Activated CD4-positive, CD25-positive, alpha-beta regulatory T cell (primary cell): ENCODE measurements at places on chromosomes 3 and 15.
A peak's percentile ranks its signal among the peaks of the same experiment; 100 is the strongest.

DNA sequence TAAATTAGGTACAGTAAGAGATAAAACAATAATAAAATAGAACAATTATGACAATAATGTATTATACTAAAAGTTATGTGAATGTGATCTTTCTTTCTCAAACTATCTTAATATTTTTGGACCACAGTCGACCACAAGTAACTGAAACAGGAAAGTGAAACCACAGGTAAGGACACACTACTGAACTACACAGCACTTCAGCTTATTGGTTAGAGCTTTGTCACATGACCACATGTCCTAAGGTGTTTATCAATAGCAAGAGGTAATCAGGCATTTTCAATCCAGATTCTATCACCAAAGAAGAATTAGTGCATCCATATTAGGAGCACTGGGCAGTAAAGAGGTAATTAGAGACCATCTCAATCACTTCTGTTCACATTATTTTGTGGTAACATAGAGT lies 392.8 kb downstream of the RSL24D1 start:
- no peak for DNase-seq

- DNase-seq = no peak
Observed at GRCh38 chr3:150656316-150656715, 47.4 kb downstream of the ERICH6 start.

DNA sequence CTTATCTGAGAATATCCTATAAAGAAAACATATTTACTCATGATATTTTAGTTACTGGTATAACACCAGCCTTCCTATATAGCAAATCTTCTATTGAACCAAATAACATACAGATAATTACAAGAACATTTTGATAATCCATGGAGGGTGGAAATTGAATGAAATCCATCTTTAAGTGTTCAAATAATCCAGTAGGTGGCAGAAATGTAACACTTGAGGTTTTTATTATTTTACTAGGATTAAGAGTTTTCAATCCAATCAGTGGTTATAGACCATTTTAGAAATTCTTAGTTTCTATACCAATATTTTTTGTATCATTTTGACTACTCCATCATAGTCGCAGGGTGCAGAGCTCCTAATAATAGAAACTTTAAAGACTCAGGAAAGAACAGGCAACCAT lies 101.9 kb upstream of the KCNH8 start:
- no peak for DNase-seq

GRCh38 chr3:23127196-23127595 lies 75.9 kb upstream of the UBE2E2 start:
- no peak for DNase-seq

DNA sequence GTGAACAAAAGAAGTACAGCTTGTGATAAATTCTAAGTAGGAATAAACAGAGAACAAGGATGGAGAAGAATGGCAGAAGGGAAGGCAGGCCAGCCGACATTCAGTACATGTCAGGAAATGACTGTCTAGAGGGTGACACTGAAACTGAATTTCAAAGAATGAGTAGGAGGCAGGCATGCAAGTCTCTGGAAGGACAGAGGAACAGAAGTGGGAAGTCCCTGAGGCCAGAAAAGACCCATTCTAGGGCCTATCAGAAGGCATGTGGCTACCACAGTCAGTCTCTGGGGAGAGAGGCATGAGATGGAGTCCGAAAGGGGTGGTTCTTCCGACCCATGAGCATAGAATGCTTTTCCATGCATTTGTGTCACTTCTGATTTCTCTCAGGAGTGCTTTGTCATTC lies 243.5 kb upstream of the UBE2E2 start:
- DNase-seq = no peak

DNA sequence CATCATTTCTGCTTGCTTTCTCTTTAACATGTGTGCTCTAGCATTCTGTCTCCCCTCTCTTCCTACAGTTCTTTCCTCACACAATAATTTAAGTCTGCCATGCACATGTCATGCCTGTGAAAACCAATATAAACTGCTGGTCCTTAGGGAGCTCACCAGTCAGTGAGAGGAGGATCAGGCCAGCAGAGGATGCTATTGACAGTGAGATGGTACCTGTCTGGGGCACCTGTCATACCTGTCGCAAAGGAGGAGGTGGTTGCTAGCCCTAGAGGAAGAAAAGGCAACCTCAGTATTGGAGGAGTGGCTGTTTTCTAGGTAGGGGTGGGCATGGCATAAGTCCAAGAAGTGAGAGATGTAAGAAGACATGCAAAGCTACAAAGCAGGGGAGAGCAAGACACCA lies 194.6 kb downstream of the GABRG3 start:
- DNase-seq = no peak

GRCh38 chr3:106985721-106986120 lies 391.5 kb upstream of the CCDC54 start:
- no peak for DNase-seq

GRCh38 chr15:100862162-100862561 lies 17.5 kb upstream of the ALDH1A3 start:
- no peak for DNase-seq

GRCh38 chr15:67076147-67076843 lies 10.9 kb downstream of the SMAD3 start:
- DNase-seq = peak; percentile 51

GRCh38 chr3:5339967-5340535 lies 152.5 kb downstream of the EDEM1 start:
- no peak for DNase-seq

DNA sequence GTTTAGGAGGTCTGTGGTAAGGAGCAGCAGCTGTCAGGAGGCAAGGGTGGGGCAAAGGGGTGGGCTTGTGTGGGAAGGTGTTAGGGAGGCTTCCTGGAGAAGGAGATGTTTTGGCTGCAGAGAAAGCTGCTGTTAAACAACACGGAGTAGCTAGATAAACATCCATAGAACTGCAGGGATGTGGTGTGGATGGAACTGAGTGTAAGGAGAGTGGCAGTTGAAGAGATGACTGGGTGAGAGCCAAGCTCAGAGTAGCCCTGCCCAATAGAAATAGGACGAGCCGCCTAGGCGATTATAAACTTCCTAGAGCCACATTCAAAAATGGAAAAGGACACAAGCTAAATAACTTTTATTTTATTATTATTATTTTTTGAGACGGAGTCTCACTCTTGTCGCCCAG lies 19.9 kb downstream of the RPLP1 start:
- no peak for DNase-seq

- no peak for DNase-seq
Observed at GRCh38 chr15:31328969-31329639, 2.5 kb downstream of the KLF13 start.

- DNase-seq = no peak
Observed at GRCh38 chr3:57382933-57383332, 90.4 kb upstream of the ASB14 start.

- no peak for DNase-seq
Observed at GRCh38 chr3:52230461-52230860, 5.0 kb upstream of the TLR9 start.

GRCh38 chr3:157393113-157393512 lies 43.5 kb upstream of the PTX3 start:
- no peak for DNase-seq

GRCh38 chr15:58213587-58214338 lies 75.6 kb downstream of the AQP9 start:
- no peak for DNase-seq

DNA sequence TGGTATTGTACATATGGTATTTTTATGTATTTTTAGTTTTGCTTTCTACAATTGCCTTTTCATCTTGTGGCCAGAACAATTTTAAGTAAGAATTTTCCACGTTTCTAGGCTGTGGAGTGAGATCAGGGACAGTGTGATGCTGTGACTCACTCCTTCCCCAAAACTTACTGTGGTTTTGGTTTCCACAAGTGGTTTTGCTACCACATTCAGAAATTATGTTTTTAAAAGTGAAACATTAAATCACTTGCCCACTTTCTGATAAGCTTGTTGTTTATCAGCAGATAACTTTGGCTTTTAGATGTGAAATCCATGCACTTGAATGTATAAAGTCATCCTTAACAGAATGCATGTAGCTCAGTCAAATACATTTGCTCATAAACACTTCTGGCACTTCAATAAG lies 192.2 kb upstream of the THRB start:
- no peak for DNase-seq

- DNase-seq = no peak
Observed at GRCh38 chr3:54906763-54907162, 21.1 kb downstream of the LRTM1 start.

DNA sequence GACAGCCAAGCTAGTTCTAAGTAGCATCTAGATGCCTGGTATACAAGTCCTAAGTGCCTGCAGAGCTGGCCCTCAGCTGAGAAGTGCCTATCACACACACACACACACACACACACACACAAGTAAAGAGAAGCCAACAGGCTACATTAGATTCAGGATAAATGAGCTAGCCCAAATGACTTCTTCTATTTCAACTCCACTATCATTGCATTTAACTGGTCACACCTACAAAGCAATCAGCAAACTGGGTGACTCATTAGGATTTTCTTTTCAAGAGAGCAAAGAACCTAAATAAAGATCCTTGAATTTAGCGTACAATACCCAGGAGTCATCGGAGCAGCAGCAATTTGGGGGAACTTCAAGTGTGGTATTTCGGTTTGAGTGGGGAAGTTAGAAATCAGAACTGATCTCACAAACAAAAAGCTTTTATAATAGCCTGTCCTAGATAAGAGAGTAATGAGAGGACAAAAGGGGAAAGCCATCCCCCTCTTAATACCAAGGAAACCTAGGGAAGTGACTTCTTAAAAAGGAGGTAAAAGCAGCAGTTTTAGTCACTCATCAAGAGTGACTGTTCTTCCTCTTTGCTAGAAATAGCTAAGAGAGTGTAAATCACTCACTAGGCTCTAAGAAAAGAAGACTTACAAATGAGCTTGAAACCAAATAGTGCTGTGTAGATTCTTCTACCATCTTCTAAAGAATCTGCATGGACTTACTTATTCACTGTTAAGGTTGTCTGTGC lies 112.7 kb downstream of the TNIK start:
- no peak for DNase-seq

- no peak for DNase-seq
Observed at GRCh38 chr3:197297002-197297401, 1.4 kb downstream of the DLG1 start.

DNA sequence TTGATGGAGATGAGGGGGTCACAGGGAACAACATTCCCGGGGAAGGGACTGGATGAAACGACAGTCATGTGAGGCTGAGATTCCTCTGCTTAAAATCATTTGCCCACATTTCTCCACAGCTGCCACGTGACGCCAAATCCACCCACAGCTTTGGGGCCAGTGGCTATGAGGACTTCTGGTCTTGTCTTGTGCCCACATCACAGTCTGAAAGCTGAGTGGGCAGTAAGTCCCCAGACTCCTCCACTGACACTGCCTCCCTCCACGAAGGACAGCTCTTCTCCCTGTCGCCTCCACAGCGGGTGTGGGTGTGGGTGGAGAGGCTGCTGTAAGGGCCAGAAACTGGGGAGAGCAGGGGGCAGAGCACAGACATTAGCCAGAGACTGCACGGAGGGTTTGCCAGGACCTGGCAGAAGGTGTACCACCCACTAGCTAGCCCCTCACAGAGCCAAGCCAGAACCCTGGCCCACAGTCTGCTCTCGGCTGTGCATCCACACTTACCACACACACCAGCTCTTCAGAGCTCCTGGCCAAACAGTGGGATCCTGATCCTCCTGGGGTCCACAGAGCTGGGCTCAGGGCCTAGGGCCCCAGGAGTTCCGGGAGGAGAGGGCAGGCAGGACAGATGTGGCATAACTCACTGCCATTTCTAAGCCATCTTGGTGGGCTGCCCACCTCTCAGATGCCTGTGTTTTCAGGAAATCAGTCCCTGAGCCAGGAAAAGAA lies 24.2 kb downstream of the RAB6B start:
- DNase-seq = no peak

DNA sequence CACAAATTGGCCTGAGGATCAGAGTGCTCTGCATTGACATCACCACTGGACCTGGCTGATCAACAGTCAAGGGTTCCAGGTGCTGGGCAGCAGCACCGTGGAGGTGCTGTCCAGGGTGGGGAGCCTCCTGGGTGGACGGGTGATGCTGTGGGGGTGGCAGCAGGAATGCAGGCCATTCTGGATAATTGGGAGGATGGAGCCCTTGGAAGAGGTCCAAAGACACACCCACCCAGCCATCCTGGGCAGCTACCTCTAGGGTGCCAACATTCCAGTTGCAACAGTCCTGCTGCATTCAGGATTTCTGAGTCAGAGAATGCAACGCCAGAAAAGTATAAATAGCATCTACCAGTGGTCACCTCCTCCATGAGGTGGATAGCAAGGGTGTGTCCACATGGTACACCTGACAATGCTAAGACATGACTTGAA lies 26.8 kb downstream of the STARD5 start:
- DNase-seq = no peak

DNA sequence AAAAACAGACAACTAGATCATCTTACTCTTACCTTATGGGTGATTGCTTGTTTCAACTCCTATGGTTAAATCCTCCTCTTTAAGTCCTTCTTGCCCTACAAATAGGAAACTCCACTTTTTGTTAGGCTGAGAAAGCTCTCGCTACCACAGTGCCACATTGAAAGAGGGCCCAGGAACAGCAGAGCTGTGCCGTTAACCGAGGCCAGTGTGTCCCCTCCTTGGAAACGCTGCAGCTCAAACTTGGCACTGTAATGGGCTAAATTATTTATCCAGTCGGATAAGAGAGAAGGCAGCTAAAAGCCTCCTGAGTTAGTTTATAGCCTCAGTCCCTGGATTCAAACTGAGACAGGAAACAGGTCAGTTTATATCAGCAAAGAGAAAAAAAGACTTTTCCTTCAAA lies 46.1 kb downstream of the KBTBD12 start:
- DNase-seq = no peak

DNA sequence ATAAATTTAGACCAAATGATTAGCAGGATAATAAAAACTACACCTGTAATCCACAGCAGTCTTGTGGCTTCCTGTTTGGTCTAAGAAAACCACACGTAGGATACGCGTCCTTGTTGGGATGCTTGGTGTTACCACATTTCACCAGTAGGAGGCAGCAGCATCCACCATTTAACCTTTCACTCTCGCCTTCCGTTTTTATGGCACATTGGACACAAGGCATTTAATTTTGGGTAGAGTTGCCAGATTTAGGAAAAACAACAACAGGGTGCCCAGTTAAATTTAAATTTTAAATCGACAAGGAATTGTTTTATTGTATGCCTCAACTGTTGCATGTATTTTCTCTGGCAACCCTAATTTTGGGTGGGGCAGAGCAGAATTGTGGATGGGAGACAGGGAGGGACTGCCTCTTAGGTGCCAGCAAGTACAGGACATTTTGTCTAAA lies 6.3 kb downstream of the LRRC31 start:
- no peak for DNase-seq

DNA sequence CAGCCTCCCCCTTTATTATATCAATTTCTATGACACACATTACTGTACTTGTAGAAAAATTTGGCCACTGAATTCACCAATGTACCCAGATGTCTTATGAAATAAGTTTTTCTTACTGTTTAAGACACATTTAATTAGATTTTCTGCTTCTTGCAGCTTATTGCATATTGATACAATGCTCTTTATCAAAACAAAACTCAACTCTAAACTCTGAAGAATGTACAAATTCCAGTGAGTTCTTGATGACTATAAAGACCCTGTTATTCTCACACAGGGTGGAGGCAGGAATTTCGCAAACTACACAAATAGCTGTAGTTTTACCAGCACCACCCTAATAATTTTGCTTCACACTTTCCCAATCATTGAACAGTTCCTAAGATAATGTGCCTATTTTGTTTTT lies 22.0 kb downstream of the CMTM6 start:
- DNase-seq = no peak
